ENCODE measurements at places on chromosomes 6 and 20. TPM values are rescaled to one million over a fixed set of nuclear protein-coding genes. Genes with fewer than 3 reads are reported as not detected.

GRCh38 chr6:124947971-124948451 lies 14.2 kb upstream of the RNF217 start:
- DNase-seq, result peak; percentile 74

MRAP2 gene
- polyA plus RNA-seq, result 1.4 TPM

DNA sequence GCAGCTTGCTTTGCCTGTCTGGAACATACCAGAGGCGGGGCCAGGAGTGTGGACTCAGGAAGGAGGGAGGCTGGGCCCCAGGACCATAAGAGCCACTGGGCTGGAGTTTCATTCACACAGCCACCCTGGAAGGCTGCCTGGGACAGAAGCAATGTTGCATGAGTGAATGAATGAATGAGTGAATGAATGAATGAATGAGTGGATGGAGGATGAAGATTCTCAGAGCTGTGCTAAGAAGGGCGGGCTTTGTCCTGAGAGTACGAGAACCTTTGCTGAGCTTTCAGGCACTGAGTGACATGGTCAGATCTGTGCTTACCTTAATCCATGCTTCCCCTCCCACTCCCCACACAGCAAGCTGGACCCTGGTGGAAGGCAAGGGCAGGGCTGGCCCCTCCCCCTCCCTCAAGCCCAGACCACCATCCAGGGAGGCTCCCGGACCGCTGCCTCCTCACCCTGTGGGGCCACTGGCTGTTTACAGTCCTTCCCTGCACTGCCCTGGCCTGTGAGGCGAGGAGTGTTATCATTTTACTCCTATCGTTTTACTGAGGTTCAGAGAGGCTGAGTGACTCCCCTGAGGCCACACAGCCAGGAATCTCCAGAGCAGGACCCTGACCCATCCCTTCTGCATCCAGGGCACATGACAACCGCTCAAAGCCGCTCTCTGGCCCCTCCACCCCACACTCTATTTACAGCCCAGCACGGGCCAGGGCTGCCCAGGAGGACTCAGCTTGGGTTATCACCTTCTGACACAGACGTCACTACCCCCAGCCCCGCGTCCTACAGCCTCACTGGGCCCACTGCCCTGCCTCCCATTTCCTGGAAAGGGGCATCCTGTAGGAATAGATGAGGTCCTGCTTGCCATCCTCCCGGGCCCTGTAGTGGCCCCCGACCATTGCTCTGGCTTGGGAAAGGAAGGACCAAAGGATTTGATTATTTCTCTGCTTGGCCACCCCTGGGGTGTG lies 269.7 kb downstream of the TAF4 start:
- DNase-seq, result no peak

UNC93A gene
- not detected for polyA plus RNA-seq

DNA sequence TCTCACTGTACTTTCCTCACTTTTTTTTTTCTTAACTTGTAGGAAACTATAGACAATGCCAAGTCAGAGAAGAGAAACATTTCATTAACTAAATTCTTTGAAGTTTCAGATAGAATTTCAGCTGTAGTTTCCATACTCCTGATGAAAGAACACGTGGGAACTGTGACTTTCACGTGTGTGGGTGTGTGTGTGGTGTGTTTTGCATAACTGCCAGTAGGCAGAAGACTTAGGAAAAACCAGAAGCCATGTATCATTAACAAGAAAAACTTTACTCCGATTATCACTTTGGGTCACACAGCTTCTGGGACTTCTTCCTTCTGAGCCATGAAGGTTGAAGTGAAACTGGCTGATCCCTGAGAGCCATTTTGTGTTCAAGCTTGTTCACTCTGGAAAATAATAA lies 483.3 kb downstream of the TFAP2B start:
- DNase-seq, result no peak

DNA sequence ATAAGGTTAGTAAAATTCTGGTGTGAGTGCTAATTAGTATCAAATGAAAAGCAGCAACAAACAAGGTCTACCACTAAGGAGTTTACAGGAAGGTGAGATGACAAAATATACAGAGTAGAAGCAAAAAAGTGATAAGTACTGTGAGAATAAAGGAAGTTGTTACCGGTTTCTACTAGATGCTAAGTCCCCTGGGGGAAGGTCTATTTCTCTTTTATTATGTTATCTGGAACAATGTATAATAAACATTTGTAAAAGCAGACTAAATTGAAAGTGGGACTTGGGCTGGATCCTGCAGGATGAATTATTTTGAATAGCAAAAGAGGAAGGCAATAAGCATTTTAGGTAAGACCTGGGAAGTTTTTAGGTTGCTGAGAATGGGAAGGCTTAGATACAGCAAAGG lies 158.7 kb upstream of the SLC22A16 start:
- no peak for DNase-seq

NOP56 gene
- 258 TPM for polyA plus RNA-seq

GRCh38 chr6:140441256-140441655 lies 1066.8 kb upstream of the CITED2 start:
- peak; percentile 28 for DNase-seq

EPB41L1 gene
- polyA plus RNA-seq, result 8.9 TPM

OLIG3 gene
- polyA plus RNA-seq, result not detected

DNA sequence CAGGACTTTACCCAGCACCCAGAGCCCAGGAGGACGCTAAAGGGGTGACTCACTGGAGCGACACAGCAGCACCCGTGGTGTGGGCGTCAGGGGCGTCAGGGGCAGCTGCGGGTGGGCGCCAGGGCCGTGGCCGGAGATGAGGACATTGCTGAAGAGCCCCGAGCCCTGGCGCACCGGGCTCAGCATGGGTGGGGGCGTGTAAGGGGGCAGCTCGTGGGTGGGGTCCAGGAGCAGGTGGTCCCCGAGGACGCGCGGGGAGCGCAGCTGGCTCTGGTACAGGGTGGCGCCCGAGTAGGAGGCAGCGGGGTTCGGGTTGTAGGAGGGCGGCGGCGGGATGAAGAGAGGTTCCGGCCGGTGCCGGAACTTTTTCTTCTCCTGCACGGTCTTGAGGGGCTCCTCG lies 41.6 kb upstream of the MRPS10 start:
- DNase-seq, result no peak
